ENCODE measurements at places on chromosomes 2 and 18. TPM values are rescaled to one million over a fixed set of nuclear protein-coding genes. Genes with fewer than 3 reads are reported as not detected.

DNA sequence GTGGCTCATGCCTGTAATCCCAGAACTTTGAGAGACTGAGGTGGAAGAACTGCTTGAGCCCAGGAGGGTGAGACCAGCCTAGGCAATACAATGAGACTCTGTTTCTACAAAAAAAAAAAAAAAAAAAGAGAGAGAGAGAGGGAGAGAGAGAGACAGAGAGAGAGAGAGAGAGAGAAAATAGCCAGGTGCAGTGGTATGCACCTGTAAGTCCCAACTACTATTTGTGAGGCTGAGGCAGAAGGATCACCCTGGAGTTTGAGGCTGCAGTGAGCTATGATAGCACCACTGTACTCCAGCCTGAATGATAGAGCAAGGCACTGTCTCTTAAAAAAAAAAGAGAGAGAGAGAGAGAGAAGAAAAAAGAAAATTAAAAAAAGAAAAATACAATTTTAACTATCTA is 245.7 kb downstream of the CCDC178 start:
- DNase-seq, result no peak

DNA sequence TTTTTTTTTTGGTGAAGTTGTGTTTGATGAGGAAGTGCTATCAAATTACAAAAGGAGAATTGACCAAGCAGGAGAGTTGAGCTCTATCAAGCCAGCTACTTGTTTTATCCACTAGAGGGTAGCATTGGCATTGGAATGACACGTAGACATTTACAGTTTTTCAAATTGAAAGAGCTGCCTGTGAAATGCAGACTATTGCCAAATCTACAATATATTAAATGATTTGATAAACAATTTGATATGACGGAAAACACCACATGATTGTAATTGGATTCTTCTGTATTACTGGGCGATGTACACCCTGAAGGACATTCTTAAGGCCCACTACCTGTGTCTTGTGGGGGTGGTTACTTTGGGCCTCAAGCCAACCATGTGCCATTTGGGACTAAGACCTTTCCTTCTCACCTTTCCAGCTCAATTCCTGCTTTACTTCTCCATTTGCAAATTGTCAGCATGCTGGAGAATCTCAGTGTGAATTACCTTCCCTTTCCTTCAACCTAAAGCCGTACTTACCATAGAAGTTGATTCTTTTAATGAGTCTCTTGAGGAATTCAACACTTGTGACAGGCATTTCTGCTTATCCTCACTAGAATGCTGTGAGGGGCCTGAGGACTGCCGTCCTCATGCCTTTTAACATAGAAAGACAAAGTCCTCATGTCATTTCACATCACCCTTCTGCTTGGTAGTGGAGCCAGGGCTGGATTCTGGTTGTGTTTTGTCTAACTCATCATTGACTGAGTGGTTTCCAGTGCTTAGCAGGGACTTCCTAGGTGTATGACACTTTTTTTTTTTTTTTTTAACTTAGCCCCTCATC is 134.8 kb upstream of the THUMPD2 start:
- peak; percentile 64 for DNase-seq

- DNase-seq, result no peak
Observed at GRCh38 chr2:84393829-84394228, 65.3 kb downstream of the SUCLG1 start.

DNA sequence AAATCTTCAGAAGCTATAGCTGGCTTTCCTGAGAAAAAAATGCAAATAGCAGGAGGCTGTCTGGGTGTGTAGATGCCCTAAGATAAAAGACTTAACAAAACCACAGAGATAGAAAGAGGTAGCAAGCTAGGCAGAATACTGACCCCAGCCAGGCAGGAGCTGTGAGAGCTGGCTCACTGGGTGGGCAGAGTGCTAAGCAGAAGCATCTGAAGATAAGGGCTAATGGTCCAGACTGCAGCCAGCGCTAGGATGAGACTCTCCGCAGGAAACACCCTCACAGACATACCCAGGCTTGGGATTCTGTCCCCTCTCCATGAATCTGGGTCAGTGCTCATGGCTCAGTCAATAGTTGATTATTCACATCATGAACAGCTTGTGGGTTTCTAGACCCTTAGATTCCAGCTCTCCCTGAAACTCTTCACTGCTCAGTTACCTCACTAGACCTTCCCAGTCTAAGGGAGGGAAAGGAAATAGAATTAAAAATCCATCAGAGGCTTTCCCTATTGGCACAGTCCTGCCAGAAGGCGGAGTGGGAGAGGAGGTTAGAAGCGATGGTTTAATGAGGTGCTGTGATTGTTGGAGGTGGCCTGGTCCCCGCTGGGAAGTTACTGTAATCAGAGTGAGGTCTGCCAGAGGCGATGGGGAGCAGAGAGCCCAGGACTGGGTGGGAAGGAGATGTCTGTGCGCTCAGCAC is 21.4 kb upstream of the CCBE1 start:
- no peak for DNase-seq

KCNIP3 gene
- total RNA-seq, result 6.1 TPM

DNA sequence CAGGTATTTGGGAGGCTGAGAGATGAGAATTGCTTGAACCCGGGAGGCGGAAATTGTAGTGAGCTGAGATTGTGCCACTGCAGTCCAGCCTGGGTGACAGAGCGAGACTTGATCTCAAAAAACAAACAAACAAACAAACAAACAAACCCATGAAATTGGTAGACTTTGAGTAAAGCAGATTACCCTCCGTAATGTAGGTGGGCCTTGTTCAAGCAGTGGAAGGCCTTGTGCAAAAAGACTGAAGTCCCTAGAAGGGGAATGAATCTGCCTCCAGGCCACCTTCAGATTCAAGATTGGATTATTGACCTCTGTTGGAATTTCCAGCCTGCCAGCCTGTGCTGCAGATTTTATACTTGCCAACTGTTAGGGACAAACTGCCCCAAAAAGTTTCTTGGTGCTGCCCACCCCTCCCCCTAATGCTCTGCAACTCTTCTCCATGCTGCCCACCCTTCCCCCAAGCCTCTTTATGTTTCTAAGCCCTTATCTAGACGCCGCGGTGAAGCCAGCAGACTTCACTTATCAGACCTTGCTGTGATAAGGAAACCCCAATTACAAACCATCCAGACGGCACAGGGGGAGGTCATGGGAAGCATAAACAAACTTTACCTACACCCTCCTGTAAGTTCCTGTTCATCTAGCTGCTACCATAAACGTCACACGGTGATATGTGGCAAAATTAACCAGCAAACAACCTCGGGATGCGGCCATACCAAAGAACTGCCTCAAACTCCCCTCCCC is 17.0 kb downstream of the CYP27A1 start:
- DNase-seq, result no peak

DNA sequence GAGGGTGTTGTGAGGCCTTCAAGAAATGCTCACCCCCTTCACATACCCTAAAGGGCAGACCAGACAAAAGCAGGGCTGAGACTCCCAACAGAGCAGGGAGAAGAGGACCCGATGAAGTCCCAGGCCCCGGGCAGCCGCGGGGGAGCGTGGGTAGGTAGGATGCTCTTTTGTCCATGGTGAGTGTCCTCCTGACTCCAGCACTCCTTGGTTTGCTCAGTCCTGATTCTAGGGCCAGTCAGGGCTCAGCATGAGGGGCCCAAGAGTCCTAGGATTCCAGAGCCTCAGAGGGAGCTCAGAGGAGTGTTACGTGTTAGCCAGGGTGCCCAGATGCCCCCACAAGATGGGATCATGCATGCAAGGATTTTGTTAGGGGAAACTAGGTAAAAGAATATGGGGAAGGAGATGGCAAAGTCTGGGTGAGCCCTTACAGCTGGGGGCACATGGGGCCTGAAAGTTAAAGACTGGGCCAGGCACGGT is 64.8 kb downstream of the SMAD7 start:
- no peak for DNase-seq

DNA sequence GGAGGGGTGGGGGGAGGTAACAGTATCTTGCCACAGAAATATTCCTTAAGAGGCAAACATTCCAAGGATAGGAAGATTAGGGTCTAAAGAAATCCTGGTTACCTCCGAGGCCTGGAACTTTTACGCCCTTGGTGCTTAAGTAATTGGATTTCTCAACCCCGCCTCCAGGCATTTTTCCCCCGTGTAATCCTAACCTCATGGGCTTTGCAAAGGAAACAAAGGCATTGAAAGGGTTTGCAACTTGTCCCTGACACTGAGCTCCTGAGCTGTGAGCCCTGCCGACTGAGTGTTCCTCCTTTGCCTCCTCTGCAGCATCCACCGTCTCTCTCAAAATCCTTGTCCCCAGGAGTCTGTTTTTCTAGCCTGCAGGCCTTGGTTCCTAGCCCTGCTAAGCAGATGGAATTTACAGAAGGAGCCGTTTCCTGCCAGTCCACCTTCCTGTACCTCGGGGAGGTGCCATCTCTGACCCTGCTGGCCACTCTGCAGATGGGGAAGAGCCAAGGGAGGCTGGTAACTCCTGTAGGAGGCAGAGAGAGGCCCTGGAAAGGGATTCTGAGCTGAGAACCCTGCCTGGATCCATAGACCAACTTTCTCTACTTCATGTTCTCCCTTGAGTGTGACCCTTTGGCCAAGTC is 24.2 kb downstream of the TET3 start:
- DNase-seq, result no peak
